Stimulated activated CD4-positive, alpha-beta T cell treated with anti-CD3 and anti-CD28 coated beads, TNF-alpha, amount 100 ng/mL, for 1 hour (primary cell): ENCODE measurements at places on chromosomes 13 and 19.

GRCh38 chr19:16324384-16325160 is at the start of gene KLF2:
TSS of gene KLF2 (plus strand) at chr19:16324826. CDS start at chr19:16324924, 98 bp downstream.
- DNase-seq: peak; percentile 66

GRCh38 chr19:45442408-45442777 is 18.7 kb upstream of the ERCC1 start:
- DNase-seq: no peak

GRCh38 chr19:28960986-28961705 is 251.8 kb downstream of the UQCRFS1 start:
- DNase-seq: no peak

- no peak for DNase-seq
Observed at GRCh38 chr13:101429733-101430132, 13.4 kb upstream of the NALCN start.

DNA sequence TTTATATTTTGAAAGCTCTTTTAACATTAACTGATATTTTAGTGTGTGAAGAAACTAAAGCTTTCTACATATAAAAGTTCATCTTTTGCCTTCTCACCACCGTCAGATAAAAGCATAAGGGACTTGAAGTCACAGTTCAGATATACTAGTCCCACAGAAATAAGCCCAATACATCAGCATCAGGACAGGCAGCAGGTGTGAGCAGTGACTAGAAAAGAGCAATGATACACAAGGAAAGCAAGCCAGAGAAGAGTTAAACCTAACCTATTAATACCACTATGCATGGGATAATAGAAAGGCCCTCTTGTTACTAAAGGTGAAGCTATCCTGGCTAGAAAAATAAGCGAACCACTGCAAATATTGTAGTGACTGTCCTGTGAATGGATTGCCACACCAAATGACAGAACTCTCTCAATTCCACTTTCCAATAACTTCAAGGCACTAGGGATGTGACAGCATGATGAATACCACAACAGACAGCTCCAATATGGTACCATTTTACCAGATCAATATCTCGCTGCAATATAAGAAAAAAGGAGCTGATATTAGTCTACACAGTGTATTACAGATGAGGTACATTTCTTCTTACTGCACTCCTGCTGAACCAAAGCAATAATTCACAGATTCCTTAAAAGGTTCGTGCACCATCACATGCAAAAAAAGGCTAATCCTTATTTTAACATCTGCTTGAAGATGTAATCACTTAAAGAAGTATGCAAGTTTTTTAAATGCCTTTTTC is 114.1 kb downstream of the DACH1 start:
- no peak for DNase-seq

- DNase-seq: no peak
Observed at GRCh38 chr13:34086281-34086680, 268.3 kb downstream of the RFC3 start.

GRCh38 chr13:95180513-95181245 is 120.6 kb downstream of the ABCC4 start:
- DNase-seq: no peak

GRCh38 chr19:40486017-40486416 is 19.2 kb downstream of the SPTBN4 start:
- no peak for DNase-seq

DNA sequence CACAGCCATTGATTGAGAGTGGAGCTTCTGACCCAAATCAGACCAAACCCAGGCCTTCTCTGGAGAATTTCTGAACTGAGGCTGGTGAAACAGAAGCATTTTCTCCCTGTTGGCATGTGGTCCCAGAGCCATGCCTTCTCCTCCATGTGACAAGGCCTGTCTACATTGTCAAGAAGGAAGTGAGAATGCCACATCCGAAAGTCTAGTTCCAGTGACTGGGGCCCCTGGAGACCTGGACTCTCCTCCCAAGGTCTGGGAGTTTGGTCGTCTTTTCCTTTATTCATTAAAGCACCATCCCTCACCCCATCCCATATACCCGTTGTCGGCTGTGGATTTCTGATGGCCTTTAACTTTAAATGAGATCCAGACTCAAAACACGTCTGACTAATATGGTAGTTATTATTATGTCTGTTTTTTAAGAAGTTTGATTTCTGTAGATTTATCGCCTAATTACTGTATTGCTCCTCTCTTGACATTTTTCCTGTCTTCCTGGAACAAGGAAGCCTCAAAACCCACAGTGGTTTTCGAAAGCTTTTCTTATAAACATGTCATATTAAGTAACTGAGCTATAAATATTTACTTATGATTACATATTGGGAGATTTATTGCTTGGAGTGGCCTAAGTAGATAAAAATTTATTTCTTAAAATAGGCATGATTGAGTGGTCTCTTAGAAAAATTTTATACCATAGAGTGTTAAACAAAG is 128.3 kb upstream of the FRY start:
- no peak for DNase-seq

DNA sequence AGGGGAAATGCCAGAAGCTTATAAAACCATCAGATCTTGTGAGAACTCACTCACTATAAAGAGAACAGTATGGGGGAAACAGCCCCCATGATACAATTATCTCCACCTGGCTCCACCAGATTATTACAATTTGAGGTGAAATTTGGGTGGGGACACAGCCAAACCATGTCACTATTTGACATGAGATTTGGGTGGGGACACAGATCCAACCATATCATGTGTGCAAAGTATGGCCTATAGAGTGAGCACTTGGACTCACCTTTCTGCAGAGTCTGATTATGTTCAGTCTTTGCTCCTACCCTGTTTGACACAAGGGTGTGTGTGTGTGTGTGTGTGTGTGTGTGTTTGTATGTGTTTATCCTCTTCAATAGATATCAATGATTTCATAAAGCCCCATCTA is 287.5 kb downstream of the ZNF536 start:
- DNase-seq: no peak

DNA sequence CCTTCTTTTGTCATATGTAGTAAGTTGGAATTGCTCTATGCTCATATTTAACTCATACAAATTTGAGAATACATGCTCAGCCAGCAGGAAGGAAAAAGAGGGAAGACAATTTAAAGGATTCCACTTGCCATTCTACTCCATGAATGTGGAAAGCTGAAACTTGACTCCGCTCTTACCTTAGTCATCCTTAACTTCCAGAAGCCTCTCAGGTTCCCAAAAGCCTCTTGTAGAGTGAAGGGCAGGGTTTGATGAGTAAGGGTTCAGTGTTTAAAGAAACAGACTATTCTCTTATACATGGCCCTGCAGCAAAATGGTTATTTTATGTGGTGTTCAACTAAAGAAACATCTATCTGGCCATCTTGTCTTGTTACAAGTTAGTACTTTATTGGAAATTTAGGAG is 27.1 kb downstream of the FAM124A start:
- no peak for DNase-seq

GRCh38 chr19:2150794-2151338 is 500 bp downstream of the AP3D1 start:
- DNase-seq: no peak

GRCh38 chr13:81714513-81714912 is 1373.6 kb upstream of the SPRY2 start:
- DNase-seq: no peak

- DNase-seq: no peak
Observed at GRCh38 chr19:4972509-4973230, 3.8 kb downstream of the KDM4B start.

- DNase-seq: no peak
Observed at GRCh38 chr13:80082396-80083080, 258.4 kb downstream of the SPRY2 start.

DNA sequence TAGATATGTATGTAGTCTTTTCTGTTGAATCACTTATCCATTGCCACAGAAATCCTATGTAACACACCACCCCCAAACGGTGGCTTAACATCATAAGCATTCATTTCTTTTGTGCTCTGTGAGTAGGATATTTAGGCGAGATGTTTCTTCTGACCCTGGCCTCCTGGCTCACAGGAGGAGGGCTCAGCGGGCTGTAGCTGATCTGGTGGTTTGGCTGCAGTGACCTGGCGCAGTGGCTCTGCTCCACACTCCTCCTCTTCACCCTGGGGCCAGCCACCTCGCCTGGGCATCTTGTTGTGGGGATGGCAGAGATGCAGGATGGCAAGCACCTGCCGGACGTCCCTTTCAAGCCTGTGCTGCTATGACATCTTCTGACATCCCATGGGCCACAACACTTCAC is 147.1 kb upstream of the IRS2 start:
- no peak for DNase-seq

GRCh38 chr13:48403151-48403631 is 9.7 kb downstream of the LPAR6 start:
- no peak for DNase-seq

- no peak for DNase-seq
Observed at GRCh38 chr13:41696163-41697003, 239.0 kb downstream of the RGCC start.

DNA sequence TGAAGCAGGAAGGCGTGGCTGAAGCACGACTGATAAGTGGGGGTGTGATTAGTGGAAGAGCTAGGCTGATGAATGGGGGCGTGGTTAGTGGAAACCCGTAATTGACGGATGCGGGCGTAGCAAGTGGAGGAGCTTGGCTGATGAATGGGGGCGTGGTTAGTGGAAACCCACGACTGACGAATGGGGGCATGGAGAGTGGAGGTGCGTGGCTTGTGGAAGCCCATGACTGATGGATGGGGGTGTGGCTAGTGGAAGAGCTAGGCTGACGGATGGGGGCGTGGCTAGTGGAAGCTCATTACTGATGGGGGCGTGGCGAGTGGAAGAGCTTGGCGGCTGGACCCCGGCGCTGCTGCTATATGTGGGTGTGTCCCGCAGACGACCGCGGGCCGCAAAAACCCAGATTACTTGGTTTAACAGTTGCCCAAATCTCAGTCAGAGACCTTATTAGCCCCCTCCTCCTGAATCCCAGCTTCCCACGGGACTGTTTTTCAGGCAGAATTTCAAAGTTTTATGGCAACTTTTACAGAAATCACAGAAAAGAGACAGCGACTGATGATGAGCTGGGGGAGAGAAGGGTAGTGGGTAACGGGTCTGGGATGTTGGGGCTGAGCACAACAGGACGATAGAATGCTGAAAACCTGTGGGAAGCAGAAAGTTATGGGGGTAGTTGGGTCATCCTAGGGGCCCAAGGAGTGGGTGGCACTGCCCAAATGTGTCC is 9.0 kb upstream of the MEIS3 start:
- DNase-seq: peak; percentile 59

DNA sequence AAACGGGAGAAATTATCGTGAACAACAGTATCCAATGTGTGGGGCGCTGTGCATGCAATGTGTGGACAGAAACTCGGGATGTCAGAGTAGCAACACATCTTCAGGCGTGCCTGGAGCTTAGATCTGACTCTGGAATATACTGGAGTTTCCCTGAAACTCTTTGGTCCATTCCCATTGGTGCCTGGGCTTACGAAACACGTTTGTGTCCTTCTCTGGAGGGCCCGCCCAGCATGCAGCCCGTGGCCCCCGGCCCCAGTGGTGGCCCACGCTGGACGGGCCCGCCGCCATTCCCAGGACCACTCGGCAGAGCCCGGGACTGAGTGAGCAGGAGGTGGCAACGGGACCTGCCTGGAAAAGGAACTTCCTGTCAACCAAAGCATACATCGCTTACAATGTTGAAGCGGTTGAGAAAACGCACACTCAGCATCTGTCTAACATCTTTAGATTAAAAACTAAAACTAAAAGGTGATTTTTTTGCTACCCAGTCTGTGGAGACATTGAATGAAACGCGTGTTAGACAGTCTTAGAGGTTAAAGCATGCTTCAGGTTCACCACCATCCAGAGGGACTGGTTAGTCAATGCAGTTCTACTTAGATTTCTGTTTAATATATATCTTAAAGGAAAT is 19.3 kb upstream of the TIMM44 start:
- no peak for DNase-seq

- DNase-seq: no peak
Observed at GRCh38 chr19:28386470-28386869, 826.5 kb downstream of the UQCRFS1 start.

- no peak for DNase-seq
Observed at GRCh38 chr13:113542751-113543424, 41.7 kb upstream of the TFDP1 start.
